ENCODE measurements at places on chromosomes 2 and 18.

GRCh38 chr2:2114707-2115245, 216.3 kb downstream of the MYT1L start:
- no peak for DNase-seq

GRCh38 chr2:109226128-109226527, 97.1 kb downstream of the SH3RF3 start:
- no peak for DNase-seq

DNA sequence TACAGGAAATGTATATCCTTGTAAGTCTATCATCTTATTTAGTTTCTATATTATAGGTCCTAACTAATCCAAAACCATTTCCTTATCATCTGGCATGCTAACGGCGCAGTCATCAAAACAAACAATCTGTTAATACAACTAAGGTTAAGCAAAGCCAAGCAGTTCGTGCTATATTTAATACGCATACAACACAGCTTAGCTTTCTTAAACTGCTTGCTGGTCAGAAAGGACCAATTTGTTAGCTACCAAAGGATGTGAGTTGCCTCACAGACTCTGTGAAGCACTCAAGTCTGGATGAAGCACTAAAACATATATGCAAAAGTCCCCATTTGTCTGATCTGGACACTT, 67.0 kb downstream of the ZEB2 start:
- DNase-seq: no peak

DNA sequence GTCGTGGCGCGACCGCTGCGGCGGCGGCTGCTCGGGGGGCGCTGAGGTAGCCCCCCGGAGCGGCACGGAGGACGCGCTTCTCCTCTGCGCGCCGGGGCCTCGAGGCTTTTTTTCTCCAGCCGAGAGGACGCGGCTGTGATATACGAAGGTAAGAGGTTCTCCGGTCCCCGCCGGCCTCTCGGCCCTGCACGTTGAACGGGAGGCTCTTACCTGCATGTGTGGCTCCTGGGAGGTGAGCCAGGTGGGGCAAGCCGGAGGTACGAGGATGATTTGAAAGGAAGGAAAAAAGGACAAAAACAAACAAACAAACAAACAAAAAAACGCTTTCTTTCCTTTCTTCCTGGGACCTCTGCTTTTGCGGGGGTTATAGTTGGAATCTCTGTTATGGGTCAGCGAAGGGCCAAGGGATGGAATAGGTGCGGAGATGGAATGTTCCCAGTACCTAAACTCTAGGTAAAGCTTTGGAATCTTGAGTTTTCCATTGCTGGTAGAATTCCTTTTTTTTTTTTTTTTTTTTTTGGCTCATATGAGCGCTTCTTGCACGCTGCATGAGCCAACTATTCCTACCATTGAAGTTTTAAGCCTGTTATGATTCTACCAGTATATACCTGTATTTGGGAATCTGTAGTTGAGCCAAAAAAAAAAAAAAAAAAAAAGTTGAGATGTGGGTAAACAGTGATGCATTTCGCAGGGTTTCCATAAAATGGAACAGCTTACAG, 674 bp downstream of the PTPN4 start:
- DNase-seq: no peak

- no peak for DNase-seq
These were observed 22.4 kb downstream of the ARL6IP6 start for GRCh38 chr2:152740743-152741328.

- DNase-seq: no peak
These were observed 75.8 kb downstream of the UGGT1 start for GRCh38 chr2:128166746-128167353.

GRCh38 chr2:23657371-23657770, 269.6 kb downstream of the ATAD2B start:
- DNase-seq: no peak

DNA sequence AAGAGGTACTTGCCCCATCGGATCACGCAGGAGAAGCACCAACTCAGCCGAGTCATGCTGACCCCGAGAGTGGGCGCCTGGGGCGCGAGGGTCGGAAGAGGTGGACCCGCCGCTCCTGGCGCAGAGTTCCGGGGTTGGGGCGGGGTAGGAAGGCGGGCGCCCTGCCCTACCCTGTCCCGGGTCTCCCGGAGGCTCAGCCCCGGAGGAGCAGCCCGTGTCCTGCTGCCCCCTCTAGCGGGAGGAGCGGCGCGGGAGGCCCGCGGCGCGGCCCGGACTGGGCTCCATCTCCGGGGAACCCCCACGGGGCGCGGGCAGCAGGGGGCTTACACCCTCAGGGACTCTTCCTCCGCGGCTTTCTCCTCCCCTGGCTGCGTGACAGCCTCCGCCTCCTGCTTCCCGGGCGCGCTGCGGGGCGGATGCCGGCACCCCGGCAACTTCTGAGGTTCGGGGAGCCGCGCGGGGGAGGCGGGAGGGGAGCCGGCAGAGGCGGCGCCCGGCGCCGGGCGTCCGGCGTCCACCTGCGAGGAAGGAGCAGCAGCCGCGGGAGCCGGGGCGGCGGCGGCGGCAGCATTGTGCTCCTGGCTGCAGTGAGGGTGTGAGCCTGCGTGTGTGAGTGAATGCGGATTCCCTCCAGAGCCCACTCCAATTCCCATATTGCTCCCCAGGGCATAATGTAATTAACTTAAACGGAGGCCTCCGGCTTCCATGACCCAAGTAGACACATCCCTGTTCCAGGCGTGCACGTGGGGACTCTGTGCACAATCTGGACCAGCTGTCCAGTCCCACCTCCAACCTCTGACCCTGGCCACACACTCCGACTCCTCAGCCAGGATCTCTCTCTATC, 7.6 kb upstream of the TNS1 start:
- no peak for DNase-seq

DNA sequence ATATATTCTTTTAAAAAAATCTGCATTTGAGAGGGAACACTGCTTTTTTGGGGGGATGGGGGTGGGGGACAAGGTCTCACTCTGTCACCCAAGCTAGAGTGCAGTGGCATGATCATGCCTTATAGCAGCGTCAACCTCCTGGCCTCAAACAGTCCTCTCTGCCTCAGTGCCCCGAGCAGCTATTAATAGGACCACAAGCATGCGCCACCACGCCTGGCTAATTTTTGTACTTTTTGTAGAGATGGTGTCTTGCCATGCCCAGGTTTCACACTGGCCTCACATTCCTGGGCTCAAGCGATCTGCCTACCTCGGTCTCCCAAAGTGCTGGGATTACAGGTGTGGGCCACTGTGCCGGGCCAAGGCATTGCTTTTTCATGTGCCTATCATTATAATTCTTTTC, 154.2 kb downstream of the ATAD2B start:
- no peak for DNase-seq

- no peak for DNase-seq
These were observed 36.9 kb downstream of the TBC1D8 start for GRCh38 chr2:101114268-101114783.

DNA sequence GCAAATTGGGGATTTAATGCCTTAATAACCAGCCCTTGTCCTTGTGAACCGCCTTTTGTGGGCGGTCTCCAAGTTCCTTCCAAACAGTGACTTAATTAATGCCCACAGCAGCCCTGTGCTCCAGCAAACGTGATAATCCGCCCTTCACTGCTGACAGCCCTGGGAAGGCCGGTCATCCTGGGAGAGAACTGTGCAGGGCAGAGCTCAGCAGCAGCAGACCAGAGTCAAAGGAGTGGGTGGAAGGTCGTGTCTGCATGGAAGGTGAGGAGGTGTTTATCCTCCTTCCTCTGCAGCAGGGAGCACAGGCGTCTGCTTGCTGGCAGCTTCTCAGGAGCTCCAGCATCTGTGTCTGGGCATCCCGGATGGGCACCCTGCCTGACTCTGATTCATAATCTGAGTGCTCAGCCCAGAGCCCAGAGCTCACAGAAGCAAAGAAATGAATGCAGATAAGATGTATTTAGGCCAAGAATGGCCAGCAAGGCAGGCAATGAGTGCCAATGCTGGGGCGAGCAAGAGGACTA, 270.0 kb upstream of the PXDN start:
- no peak for DNase-seq

Measured in stimulated activated CD4-positive, alpha-beta T cell treated with anti-CD3 and anti-CD28 coated beads, Interleukin-1b, Interleukin-23, amount 100 ng/mL, for 1 hour (primary cell).